ENCODE measurements at places on chromosomes 7 and 10.

GRCh38 chr10:98456043-98456570, 9.4 kb upstream of the HPS1 start:
- no peak for DNase-seq

GRCh38 chr7:65475734-65476319, 102.2 kb downstream of the ZNF92 start:
- no peak for DNase-seq

DNA sequence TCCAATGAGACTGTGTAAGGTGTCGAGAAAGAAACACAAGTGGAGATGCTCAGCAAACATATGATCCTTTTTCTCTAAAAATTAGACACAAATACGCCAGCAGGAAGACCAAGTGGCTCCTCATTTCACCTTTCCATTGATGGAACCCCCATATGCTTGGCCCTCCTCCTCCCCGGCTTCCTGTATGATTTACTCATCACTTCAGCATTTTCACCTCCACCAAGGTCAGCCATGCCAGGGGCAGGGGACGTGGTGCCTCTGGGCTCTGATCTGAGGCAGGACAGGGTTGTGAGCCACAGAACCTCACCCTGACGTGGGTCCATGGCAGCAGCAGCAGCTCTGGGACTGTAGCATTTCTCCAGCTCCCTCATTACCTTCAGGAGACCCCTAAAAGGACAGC, 116.8 kb upstream of the PFKP start:
- no peak for DNase-seq

- DNase-seq: peak; percentile 36
Measured at GRCh38 chr10:110676016-110676415, 31.9 kb downstream of the RBM20 start.

Measured in EH (cell line).